ENCODE measurements at places on chromosomes 3 and 15.

DNA sequence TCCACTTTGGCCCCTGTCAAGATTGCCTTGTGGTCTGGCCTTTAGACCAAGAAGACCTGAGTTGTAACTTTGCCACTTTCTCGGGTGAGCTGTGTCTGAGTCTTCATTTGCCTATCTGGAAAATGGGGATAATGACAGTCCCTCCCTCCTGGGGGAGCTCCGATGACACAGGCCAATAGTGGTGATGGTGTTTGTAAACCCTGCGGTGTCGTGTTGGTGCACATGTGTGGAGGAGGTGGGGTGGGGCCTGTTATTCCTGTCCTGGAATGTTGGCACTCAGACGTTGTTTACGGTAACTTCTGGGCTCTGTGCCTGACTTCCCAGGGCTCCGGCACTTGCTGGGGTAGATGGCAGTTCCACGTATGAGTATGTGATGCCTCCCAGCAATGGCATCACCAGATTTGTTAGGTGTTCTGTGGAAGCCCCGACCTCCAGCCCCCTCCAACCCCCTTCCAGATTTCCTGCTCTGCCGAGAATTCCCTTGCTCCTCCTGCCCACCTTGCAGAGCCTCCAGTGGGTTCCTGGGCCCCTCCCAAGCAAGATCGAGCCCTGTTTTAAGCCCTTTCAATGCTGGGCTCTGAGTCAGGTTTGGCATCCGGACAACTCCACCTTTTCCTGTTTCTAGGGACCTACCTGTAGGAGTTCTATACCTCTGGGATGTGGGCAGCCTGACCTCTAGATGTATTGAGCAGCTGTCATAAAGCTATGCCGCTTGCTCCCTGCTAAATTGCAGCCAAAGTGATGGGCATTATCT, 31.4 kb downstream of the HRH1 start:
- no peak for DNase-seq

- no peak for DNase-seq
Observed at GRCh38 chr3:34361921-34362320, 563.5 kb downstream of the PDCD6IP start.

- no peak for DNase-seq
Observed at GRCh38 chr3:55469957-55470526, 17.1 kb downstream of the WNT5A start.

DNA sequence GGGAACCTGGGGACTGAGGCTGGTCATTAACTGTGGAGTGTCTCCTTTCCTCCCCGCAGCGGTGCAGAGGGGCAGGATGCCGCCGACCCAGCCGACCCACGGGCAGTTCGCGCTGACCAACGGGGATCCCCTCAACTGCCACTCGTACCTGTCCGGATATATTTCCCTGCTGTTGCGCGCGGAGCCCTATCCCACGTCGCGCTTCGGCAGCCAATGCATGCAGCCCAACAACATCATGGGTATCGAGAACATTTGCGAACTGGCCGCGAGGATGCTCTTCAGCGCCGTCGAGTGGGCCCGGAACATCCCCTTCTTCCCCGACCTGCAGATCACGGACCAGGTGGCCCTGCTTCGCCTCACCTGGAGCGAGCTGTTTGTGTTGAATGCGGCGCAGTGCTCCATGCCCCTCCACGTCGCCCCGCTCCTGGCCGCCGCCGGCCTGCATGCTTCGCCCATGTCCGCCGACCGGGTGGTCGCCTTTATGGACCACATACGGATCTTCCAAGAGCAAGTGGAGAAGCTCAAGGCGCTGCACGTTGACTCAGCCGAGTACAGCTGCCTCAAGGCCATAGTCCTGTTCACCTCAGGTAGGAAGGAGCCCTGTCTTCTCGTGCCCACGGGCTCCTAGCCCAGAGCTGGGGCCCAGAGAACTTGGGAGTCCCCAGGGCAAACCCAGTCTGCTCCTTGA, 3.7 kb downstream of the NR2F2 start:
- DNase-seq, result no peak

GRCh38 chr3:195896361-195897080, 11.8 kb downstream of the TNK2 start:
- DNase-seq, result no peak

- no peak for DNase-seq
Observed at GRCh38 chr3:1535361-1535760, 442.5 kb downstream of the CNTN6 start.

- no peak for DNase-seq
Observed at GRCh38 chr15:73108676-73109075, 56.4 kb downstream of the NEO1 start.

- DNase-seq, result no peak
Observed at GRCh38 chr3:127625821-127626220, 3.2 kb upstream of the PODXL2 start.

All from T-helper 22 cell (primary cell).